ENCODE measurements at places on chromosomes 12 and 14.

- peak; percentile 8 for DNase-seq
These were observed 26.5 kb downstream of the BMP4 start for GRCh38 chr14:53929871-53930715.

- DNase-seq, result no peak
These were observed 424.4 kb downstream of the DAD1 start for GRCh38 chr14:22164616-22165015.

GRCh38 chr12:97259098-97259497 lies 203.5 kb upstream of the RMST start:
- DNase-seq, result no peak

DNA sequence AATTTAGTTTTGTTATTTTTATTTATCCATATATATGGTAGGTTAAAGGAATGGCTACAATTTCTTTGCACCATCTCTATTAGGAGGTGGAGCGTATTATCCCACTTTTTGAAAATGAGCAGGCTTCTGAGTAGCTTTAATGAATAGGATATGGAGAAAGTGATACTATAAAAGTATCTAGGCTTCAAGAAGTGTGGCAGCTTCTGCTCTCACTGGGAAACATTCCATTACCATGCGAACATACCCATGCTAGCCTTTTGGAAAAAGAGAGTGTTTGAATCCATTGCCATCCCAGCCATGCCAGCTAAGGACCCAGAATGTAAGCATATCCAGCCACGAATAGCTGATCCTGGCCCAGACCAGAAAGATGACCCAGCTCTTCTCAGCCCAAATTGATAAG lies 107.3 kb downstream of the SLC38A4 start:
- DNase-seq, result no peak

DNA sequence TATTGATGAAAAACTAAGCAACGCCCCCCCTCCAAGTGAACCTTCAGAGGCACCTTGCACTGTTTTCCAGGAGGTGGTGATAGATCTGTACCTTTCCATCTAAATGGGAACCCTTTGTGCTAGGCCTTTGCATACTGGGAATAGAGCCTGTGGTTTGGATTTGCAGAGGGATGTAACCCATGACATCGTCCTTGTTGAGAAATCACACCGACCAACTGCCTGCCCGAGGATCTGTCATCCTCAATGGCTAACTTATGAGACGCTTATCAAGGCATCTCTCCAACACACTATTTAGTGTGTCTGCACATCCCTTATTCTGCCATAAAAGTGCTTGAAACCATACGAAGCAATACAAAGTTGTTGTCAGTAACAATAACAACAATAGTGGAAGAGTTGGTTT lies 22.9 kb downstream of the NTN4 start:
- DNase-seq, result no peak

- DNase-seq, result no peak
These were observed 23.6 kb downstream of the OR11H4 start for GRCh38 chr14:20262642-20263128.

GRCh38 chr12:18120899-18121298 lies 30.9 kb upstream of the RERGL start:
- no peak for DNase-seq

GRCh38 chr12:58712976-58713375 lies 207.3 kb downstream of the LRIG3 start:
- no peak for DNase-seq

- no peak for DNase-seq
These were observed 835.8 kb upstream of the FLRT2 start for GRCh38 chr14:84694161-84694560.

DNA sequence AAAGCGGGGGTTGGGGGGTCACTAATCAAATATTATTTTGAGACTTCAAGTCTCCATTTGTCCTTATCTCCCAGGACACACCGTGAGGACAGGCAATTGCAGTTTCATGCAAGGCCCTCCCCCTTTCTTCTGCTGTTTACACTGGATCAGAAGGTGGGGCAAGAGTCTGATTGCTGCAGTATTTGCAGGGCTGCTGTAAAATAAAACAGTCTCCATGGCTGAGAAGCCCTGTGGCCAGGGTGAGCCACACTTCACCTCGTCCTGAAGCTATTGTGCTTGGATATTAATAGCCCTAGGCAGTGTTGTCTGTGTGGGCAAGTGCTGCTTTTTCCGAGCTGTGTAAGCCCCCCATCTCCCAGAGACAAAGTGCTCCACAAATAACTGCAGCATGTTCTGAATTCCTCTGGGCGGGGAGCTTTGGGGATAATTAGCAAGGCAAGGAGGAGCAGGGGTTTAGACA lies 187.4 kb upstream of the NTF3 start:
- DNase-seq, result no peak

GRCh38 chr14:68952531-68953195 lies 26.4 kb downstream of the ACTN1 start:
- no peak for DNase-seq

DNA sequence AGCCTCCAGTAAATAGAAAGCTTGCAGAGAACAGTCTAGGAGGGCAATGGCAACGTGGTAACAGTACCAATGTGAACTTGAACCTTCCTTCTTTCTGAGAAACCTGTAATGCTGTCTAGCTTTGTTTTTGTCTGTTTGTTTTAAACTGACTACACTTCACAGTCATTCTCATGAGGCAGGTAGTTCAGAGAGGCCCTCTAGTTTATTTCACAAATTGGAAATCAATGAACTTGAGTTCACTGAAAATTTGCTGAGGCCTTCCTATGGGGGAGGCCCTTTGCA lies 2.9 kb upstream of the ATP2A2 start:
- DNase-seq, result no peak

DNA sequence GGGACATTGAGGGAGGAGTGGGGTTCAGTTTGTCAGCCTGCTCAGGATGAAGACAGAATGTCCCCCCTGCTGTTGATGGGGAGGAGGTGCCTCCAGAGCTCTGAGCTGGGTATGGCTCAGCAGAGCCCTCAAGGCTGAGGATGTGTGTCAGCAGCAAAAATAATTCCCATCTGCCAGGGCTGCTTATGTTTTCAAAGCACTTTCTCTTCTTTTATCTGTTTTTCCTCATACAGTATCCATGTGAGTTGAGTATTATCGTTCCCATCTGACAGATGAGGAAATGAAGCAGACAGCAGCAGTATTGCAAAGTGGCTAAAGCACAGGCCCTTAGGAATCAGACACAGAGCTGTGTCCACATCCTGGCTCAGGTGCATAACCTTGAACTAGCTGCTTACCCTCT lies 94.1 kb downstream of the SLC8A3 start:
- no peak for DNase-seq

DNA sequence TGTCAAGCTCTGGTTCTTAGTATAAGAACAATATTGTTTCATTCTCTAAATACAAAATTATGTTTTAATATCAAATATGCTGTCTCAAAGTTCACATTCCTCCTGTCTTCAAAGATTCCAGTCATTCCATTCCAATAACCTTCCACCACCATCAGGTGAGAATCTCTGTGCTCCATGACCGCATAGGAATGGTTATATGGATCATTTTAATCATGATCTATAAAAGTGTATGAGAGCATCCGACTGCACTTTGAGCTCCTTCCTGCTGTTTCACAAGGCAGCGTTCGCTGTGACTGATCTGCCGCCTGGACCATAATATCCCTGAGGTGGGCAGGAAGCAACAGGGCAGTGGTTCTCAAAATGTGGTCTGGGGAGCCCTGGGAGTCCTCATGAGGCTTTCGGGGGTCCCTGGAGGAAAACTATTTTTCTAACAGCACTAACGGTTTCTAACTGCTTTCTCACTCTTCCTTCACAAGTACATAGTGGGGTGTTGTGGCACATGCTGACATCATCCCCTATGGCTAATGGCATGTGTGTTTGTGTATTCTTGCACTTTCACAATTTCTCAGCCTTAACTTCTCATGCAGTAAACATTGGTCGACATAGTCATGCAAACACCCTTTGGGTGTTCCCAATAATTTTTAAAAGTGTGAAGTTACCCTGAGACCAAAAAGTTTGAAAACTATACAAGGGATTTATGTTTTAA lies 137.4 kb downstream of the ANO2 start:
- DNase-seq, result no peak

DNA sequence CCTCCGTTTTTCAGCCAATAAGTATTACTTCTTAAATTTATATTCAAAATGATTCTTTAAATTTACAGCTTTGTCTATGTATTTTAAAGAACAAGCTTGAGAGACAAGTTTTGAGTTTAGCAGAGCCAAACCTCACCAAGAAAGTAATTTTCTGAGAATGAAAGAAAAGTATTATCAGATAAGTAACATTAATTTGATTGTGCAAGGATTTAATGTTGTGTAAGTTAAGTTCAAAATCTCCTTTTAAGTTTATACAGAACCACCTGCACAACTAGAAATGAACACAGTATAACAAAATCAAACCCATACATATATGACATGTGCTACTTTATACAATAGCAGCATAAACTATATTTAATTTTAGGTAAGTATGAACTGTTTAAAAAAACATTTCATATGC lies 63.5 kb downstream of the SYT10 start:
- no peak for DNase-seq

GRCh38 chr12:90280564-90281058 lies 572.0 kb upstream of the ATP2B1 start:
- DNase-seq, result no peak

DNA sequence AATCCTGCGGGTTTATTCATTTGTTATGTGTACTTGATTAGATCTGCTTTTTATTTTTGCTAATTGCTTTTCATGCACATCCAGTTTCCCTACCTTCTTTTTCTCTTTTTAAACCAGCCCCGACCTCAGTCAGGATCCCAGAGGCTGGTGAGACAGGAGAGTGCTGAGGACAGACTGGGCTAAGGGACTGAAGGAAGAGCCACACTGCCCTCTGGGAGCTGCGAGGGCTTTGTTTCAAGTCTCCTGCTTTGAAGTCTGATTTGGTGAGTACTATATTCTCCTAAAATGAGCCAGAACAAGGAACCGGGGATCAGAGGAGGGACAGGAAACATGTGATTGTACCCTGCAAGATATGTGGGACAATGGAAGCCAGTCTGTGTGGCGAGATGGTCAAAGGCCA lies 23.9 kb downstream of the PRICKLE1 start:
- no peak for DNase-seq

GRCh38 chr12:76558684-76559399 lies 729 bp downstream of the OSBPL8 start:
- DNase-seq, result peak; percentile 77

- no peak for DNase-seq
These were observed 195.6 kb upstream of the KRR1 start for GRCh38 chr12:75706786-75707605.

DNA sequence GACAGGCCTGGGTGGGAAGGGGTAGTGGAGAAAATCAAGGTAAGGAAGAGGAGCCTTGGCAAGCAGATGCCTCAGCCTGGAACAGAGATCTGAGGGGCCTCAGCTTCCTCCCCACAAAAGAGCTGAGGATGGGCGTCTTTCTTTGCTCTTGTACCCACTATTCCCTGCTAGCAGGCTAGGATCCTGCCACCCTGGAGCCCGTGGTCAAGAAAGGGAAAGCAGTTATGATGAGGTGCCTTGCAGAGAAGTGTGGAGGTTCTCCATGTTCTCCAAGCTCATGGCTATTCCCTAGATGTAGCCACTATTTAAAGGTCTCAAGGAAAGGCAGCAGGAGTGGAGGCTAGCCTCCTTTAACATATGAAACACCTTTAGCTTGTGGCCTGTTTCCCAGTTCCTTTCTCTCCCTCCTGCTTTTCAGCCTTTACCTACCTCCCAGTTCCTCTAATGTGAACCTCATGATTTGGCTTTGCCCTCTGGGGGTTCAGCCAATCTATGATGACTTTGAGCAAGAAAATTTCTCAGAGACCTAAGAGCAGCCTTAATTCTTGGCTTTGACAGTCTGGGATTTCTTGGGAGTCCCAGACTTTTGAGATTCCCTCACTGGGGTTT lies 1.1 kb downstream of the IKZF4 start:
- DNase-seq, result no peak

DNA sequence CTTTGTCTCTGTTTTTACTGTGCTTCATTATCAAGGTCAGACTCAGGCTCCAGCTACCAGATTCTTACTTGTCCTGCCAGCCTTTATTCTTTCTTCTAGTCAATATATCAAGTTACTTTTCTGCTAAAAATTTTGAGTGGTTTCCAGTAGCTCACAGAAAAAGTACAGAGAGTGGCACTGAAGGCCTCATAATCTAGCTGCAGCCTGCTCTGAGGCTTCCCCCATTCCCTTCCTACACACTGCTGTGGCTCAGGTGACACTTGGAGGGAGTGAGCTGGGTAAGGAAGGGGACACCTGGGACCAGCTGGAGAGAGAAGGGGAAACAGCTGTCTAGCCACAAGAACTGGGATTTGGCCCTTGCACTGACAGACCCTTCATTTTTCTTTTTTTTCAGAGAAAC lies 25.4 kb downstream of the TTC6 start:
- DNase-seq, result no peak

DNA sequence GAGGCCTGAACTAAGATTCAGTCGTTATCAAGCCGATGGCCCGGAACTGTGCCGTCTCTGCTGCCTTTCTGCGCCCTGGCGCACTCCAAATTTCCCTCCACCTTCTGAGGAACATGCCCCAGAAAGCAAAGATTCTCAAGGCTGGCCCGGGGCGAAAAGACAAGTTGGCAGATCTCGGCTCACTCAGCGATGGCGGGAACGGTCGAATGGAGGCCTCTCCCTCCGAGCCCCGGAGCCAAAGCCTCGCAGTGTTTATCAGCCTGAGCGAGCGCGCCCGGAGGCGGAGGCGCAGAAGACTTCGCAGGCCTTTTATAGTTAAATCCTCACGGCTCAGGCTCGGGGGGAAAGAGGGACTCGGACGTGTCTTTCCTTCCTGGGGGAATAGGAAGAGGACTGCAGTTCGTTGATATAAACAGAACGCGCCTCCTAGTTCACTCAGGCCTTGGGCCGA lies 5.6 kb downstream of the TBX5 start:
- no peak for DNase-seq

- no peak for DNase-seq
These were observed 15.3 kb downstream of the CFAP251 start for GRCh38 chr12:121933522-121934308.

DNA sequence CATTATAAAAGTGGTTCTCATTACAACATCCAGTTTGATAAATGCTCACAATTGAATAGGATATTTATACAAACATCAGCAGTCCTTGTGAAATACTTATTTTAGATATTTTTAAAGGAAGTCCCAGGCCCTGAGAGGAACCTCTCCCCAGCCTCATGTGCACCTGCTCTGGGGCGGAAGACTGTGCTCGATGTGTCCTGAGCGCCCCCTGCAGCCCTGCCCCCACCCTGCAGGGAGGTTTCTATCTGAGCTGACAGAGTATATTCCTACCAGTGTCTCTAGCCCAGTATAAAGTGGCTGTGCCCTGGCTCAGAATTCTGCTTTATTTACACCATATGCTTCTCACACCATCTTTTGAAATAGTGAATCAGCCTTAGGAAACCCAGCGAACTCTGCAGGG lies 1349.1 kb downstream of the TMEM121 start:
- DNase-seq, result no peak

- DNase-seq, result no peak
These were observed 193.7 kb upstream of the HMGA2 start for GRCh38 chr12:65630555-65630954.

- no peak for DNase-seq
These were observed 9.7 kb upstream of the IFI27 start for GRCh38 chr14:94100847-94101246.

GRCh38 chr12:132492522-132492921 lies 2.6 kb downstream of the FBRSL1 start:
- no peak for DNase-seq
